ENCODE measurements at places on chromosomes 5 and 9.

DNA sequence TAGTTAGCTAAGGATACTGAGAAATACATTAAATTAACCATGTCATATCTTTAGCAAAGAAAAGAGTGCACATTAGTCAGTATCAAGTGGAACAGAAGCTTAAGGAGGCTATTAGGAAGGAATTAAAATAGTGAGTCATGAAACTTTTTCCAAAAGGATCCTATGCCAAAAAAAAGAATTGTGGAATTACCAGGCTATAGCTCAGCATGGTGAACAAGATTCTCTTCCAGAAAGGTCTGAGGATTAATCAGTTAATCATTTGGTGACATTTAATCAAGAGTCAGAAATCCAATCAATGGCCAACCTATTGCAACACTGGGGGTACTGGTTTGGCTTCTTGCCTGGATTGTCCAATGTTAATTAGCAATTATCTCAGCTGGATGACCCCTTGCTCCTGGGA, 244.5 kb upstream of the NMUR2 start:
- no peak for DNase-seq

DNA sequence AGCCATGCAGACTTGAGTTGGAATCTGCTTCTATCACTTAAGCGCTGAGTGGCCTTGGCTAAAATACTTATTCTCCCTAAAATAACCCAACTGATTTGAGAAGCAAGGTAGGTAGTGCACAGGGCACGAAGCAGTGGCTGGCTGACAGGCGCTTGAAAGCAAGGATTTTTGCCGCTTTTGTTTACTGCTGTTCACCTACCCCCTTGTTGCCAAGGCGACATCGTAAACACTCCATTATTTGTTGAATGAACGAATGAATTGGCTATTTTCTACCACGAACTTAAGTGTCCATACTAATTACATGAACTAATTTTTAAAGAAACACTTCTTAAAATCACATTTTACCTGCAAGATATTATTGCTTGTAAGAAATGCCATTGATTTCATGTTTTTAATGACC, 98.0 kb downstream of the ANKH start:
- no peak for DNase-seq

- no peak for DNase-seq
Measured at GRCh38 chr9:27355166-27355565, 58.2 kb upstream of the EQTN start.

DNA sequence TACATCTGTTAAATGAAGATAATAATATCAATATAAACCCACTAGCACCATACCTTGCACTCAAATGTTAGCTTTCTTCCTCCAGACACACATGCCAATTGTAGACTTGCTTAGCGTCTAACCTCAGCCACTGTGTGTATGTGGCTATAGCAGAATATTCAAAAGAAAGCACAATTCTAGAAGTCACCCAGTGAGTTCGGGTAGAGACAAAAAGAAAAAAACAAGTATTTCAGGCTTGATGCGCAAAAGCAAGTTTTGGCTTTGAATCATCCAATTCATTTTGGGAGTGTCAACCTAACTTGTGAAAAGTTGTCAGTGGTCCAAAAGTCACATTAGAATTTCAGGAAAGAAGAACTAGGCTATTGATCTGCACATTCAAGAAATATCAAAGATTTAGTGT, 167.4 kb downstream of the PRELID2 start:
- no peak for DNase-seq

DNA sequence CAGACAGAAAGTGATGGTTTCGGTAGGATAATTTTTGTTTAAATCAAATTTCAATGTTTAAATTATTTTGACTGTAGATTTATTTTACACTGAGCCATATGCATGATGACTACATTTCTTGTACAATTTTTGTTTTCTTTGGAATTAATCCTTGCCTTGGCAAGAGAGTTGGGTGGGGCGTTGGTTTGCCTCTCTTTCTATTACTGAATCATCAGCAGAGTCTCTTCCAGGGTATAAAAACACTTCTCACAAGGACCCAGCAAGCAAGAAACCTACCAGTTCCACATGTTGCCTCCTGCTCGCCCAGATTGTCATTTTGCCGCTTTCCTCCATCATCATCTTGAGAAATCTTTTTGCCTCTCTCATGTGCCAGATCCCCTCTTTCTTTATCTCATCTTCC, 455.0 kb upstream of the DMAC1 start:
- no peak for DNase-seq

GRCh38 chr9:8724284-8725018, 924.9 kb upstream of the DMAC1 start:
- DNase-seq, result no peak

Measured in inflammatory macrophage (primary cell).